ENCODE measurements at places on chromosomes 4 and X. TPM values are rescaled to one million over a fixed set of nuclear protein-coding genes. Genes with fewer than 3 reads are reported as not detected.

DNA sequence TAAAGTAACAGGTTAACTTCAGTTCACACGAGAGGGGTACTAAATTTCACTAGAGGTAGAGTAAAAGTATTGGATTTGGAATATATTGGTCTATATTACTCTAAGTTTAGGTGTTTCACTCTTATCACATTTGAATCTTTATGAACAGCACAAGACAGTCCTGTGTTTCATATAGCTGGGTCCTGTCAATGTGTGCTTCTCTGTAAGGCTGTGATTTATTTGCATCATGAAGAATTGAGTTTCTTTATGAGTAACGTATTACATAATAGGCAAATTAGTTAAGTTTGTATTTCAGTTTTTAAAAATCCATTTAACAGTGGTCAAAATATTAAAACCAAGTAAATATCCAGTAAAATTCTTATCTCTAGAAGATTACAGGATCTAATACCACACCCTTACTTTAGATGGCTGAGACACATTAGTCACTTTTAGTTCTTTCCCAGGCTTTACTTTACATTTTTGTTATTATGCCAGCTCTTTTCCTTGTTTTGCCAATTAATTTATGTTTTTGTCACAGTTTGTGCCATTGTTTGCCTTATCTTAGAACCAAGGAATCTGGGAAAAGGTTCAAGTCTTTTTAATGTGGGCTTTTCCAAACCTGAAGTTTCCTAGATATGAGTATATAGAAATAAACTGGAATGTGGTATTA lies 32.1 kb downstream of the NUDT6 start:
- H3K4me3 ChIP-seq, result no peak overlapping the region
- no peak for DNase-seq
- no peaks in the 10 kb centered on the region for H3K27me3 ChIP-seq

GRCh38 chrX:136215559-136215958 lies 35.6 kb downstream of the MAP7D3 start:
- H3K4me1 ChIP-seq, result no peaks in the 10 kb centered on the region
- no peaks in the 10 kb centered on the region for H3K27me3 ChIP-seq
- H3K36me3 ChIP-seq, result peaks cover 3% of the 10 kb centered on the region
- H3K27ac ChIP-seq, result no peak overlapping the region
- no peak overlapping the region for H3K4me3 ChIP-seq

The QRFPR gene
- total RNA-seq, result 32.2 TPM

The P2RY8 gene
- not detected for total RNA-seq

GRCh38 chr4:167000141-167000852 lies 234.0 kb downstream of the SPOCK3 start:
- H3K4me1 ChIP-seq, result no peaks in the 10 kb centered on the region
- H3K27me3 ChIP-seq, result peaks cover 2% of the 10 kb centered on the region
- no peak overlapping the region for H3K27ac ChIP-seq
- no peak overlapping the region for H3K4me3 ChIP-seq

- no peaks in the 10 kb centered on the region for H3K36me3 ChIP-seq
- no peak overlapping the region for H3K27ac ChIP-seq
- DNase-seq, result peak; percentile 69
- H3K27me3 ChIP-seq, result no peaks in the 10 kb centered on the region
- no peaks in the 10 kb centered on the region for H3K4me1 ChIP-seq
Measured at GRCh38 chrX:9873952-9874351, 87.7 kb downstream of the SHROOM2 start.

- H3K36me3 ChIP-seq, result no peaks in the 10 kb centered on the region
- H3K4me1 ChIP-seq, result no peaks in the 10 kb centered on the region
- no peak overlapping the region for H3K4me3 ChIP-seq
- H3K27me3 ChIP-seq, result no peaks in the 10 kb centered on the region
- H3K27ac ChIP-seq, result no peak overlapping the region
Measured at GRCh38 chrX:7318241-7318640, 170.3 kb upstream of the PUDP start.

The MAGEB10 gene
- total RNA-seq, result not detected

DNA sequence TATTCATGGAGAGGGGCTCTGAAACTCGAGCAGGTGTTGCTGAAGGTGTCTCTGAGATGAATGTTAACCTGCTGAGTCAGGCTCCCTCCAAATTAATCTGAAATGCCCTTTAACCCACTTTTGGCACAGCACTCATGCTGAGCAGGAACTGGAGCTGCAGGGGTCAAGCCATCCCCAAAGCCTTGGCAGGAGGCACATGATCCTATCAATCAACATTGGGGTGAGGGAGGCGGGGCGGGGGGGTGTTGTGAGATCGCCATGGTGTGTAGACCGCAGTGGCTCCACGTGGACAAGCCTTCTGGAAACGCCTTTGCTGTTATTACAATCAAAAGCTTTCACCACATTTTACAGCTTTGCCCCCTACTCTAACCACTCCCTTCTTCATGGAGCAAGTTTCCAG lies 16.5 kb downstream of the ENPP6 start:
- H3K27me3 ChIP-seq, result no peaks in the 10 kb centered on the region
- no peak for DNase-seq
- no peak overlapping the region for H3K27ac ChIP-seq
- no peak overlapping the region for H3K4me3 ChIP-seq
- H3K36me3 ChIP-seq, result no peaks in the 10 kb centered on the region
- H3K4me1 ChIP-seq, result no peaks in the 10 kb centered on the region

DNA sequence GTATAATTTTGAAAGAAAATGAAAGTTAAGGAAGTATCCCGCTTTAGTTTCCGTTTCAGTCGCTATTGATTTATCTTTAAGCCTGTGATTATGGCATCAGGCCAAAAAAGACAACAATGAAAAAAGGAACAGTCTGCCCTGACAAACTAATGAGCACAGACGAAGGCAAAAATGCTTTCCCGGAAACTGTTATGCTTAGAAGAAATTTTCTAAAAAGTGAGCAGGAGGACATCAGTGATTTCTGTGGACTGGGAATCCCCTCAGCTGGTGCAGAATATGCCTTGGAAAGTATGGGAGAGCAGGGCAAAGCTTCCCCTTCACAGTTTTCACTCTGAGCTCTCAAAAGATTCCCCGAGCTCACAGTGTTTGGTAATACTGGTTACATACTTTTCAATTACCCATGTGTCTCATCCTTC lies 5.1 kb upstream of the CXCL10 start:
- H3K27ac ChIP-seq, result peak overlapping the region; percentile 51
- H3K4me3 ChIP-seq, result peak overlapping the region; percentile 20
- peak; percentile 54 for DNase-seq
- H3K36me3 ChIP-seq, result no peaks in the 10 kb centered on the region
- H3K27me3 ChIP-seq, result no peaks in the 10 kb centered on the region

DNA sequence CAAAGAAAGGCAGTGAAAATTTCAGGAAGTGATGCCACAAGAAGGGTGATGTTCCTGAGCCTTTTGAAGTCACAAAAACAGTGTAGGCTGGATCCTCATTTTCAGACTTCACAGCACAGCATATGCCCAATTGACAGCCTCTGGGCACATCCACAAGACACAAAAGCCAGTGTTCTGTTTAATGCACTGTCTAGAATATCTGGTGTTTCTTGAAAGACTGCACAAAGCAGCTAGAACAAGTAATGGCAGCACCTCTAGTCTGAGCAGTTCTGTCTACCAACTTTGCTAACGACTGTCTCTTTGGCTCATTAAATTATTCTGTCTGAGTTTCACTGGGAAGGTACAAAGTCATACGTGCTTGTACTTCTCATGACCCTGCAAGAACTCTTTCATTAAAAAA lies 417.1 kb upstream of the GALNT7 start:
- DNase-seq, result no peak
- H3K4me3 ChIP-seq, result no peak overlapping the region
- H3K4me1 ChIP-seq, result no peaks in the 10 kb centered on the region
- H3K36me3 ChIP-seq, result no peaks in the 10 kb centered on the region

GRCh38 chr4:22014222-22014741 lies 65.7 kb upstream of the KCNIP4 start:
- no peaks in the 10 kb centered on the region for H3K36me3 ChIP-seq
- no peak overlapping the region for H3K27ac ChIP-seq
- no peak overlapping the region for H3K4me3 ChIP-seq
- no peak for DNase-seq
- H3K27me3 ChIP-seq, result no peaks in the 10 kb centered on the region

The SSX4B gene
- not detected for total RNA-seq

The CXXC4 gene
- 2.2 TPM for total RNA-seq

The NPY2R gene
- total RNA-seq, result not detected

- no peaks in the 10 kb centered on the region for H3K27me3 ChIP-seq
- no peak for DNase-seq
- no peaks in the 10 kb centered on the region for H3K36me3 ChIP-seq
- H3K4me1 ChIP-seq, result peaks cover 14% of the 10 kb centered on the region
Measured at GRCh38 chr4:73451981-73452747, 16.1 kb downstream of the AFP start.

DNA sequence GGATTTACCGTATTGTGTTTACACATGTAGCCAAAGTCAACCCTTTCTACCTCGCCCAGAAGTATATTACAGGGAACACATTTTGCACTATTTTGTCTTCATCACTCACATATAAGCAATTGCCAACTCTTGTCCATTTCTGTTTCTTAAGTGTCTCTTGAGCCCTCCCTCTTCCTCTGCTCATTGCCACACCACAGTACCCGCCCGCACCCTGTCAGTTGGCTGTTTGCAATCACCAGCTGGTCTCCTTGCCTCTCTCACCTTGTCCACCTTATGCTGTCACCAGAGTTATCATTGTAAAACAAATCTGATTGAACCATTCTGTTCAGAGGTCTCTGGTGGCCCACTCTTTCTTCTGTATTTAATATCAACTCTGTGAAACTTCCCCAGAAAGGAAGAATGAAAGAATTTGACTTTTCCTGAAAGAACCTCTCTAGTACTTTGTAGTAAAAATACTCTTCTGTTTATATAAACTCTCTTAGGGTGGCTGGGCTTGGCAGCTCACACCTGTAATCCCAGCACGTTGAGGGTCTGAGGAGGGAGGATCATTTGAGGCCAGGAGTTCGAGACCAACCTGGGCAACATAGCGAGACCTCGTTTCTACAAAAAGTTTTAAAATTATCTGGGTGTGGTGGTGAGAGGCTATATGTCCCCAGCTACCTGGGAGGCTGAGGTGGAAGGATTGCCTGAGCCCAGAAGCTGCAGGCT lies 50.2 kb downstream of the ING2 start:
- H3K4me3 ChIP-seq, result no peak overlapping the region
- no peaks in the 10 kb centered on the region for H3K4me1 ChIP-seq
- no peak for DNase-seq
- no peaks in the 10 kb centered on the region for H3K36me3 ChIP-seq

- H3K4me3 ChIP-seq, result no peak overlapping the region
- no peak overlapping the region for H3K27ac ChIP-seq
- H3K27me3 ChIP-seq, result no peaks in the 10 kb centered on the region
- H3K36me3 ChIP-seq, result no peaks in the 10 kb centered on the region
Measured at GRCh38 chr4:25101836-25102235, 58.4 kb downstream of the SEPSECS start.

DNA sequence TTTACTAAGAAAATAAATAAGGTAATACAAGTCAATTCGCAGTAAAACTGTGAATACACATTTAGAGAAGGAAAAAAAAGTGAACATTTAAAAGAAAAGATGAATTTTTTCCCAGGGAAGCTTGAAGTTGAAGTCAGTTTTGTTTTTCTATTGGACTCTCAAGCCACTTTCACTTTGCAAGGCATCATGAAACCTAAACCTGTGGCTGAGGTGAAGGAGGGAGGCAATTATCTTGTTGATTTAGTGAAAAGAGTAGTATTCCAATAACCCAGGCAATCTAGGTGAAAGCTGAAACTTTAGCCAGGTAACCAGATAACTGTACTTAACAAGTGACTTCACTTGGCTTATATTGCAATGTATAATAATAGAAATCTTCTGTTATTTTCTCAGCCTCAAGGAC lies 138.6 kb downstream of the HDX start:
- H3K27me3 ChIP-seq, result no peaks in the 10 kb centered on the region
- H3K36me3 ChIP-seq, result no peaks in the 10 kb centered on the region
- no peak overlapping the region for H3K4me3 ChIP-seq
- no peak for DNase-seq
- H3K27ac ChIP-seq, result no peak overlapping the region

Data from A673 (cell line).